Natural killer cell (primary cell): ENCODE measurements at places on chromosomes 2 and 18.

GRCh38 chr18:52289392-52289791, 50.6 kb upstream of the DCC start:
- DNase-seq, result no peak

- peak; percentile 65 for DNase-seq
Observed at GRCh38 chr18:23306822-23307221, 146.3 kb upstream of the RIOK3 start.

GRCh38 chr2:120779781-120780283, 44.2 kb downstream of the GLI2 start:
- no peak for DNase-seq

GRCh38 chr18:23539296-23539695, 36.0 kb downstream of the RMC1 start:
- DNase-seq, result no peak

DNA sequence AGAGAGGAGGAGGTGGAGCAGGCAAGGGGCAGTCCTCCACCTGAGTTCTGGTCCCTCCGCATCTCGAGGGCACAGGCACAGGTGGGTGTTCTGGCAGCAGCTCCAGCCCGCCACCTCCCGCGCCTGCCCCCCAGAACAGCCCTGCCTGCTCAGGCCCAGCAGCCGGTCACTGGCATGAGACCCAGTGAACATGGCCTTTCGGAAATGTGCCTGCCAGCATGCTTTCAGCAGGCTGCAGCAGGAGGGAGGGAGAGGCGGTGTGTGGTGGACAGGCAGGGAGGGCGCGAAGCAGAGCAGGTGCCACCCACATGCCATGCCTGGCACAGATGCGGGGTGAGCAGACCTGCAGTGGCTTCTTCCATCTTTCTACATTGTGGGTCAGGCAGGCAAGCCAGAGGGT, 3.4 kb upstream of the OR6B3 start:
- DNase-seq, result no peak

GRCh38 chr2:73177645-73178255, 24.6 kb upstream of the NOTO start:
- no peak for DNase-seq

DNA sequence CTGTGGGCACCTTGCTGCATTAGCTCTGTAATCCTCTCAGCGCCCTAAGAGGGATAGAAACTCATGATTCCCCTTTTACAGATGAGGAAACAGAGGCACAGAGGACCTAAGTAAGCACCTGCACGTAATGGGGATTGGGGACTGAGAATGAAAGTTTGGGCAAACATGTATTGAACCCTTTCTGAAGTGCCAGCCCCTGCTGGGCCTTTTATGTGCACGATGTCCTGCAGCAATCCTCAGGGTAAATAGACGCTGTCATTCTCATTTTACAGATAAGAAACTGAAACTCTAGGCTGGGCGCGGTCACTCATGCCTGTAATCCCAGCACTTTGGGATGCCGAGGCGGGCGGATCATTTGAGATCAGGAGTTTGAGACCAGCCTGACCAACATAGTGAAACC, 117.4 kb downstream of the STPG4 start:
- DNase-seq, result no peak

GRCh38 chr2:1600191-1601066, 143.9 kb downstream of the PXDN start:
- DNase-seq, result no peak

GRCh38 chr18:3207565-3207964, 12.2 kb downstream of the MYOM1 start:
- DNase-seq, result no peak

DNA sequence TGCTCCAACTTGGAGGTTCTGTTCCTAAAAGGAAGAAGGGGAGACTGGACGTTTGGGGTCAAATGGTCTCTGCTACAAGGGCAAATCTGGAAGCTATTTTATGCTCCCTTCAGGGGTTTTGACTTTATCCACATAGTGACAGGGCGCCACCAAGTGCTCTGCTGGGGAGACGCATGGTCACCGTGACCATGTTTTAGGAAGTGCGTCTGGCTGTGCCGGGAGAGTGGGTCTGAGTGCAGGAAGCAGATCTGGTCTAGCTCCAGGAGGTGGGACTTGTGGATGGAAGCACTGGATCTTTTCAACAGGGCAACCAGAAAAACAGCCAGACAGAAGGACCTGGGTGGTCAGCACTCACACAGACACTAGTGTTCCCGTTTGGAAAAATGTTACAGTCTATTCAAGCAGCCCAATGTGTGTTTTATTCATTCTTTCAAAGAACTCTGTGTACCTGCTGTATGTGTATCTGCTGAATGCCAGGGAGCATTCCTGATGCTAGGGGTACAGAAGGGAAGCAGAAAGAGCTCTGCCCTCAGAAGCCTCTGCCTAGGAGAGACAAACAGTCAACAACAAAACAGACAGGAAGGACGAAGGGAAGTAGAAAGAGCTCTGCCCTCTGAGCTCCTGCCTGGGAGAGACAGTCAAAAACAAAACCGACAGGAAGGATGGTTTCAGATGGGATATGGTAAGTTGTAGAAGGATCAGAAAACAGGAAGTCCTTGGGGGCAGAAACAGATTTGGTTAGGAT, 14.3 kb downstream of the IMPA2 start:
- DNase-seq, result peak; percentile 79

DNA sequence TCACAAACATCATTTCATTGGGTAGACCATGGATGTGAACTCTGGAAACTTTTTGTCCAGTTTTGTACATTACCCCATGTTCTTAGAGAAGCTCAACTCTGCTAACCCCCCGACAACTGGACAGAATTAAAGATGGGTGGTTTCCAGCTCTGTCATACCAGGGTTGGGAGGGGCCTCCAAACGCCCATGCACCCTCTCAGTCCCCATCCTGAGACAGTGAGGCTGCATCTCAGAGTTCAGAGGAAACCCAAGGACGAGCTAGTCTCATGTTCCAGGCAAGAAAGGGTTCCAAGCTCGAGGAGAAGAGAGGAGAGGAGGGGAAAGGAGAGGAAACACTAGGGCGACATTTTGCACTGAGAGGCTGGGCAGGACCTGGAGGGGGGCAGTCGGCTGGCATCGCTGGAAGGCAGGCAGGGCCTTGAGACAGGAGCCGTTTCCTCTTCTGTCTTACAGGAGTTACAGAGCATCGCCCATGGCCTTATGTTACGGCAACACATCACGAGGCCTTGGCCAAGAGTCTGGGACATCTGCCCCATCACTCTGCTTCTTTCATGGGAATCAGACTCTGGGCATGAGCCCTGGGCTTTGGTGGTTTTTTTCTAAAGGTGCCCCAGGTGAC, 16.4 kb downstream of the MAL start:
- DNase-seq, result no peak

GRCh38 chr18:2082676-2083075, 488.6 kb downstream of the METTL4 start:
- DNase-seq, result no peak

- no peak for DNase-seq
Observed at GRCh38 chr2:86044045-86044444, 61.6 kb downstream of the POLR1A start.

DNA sequence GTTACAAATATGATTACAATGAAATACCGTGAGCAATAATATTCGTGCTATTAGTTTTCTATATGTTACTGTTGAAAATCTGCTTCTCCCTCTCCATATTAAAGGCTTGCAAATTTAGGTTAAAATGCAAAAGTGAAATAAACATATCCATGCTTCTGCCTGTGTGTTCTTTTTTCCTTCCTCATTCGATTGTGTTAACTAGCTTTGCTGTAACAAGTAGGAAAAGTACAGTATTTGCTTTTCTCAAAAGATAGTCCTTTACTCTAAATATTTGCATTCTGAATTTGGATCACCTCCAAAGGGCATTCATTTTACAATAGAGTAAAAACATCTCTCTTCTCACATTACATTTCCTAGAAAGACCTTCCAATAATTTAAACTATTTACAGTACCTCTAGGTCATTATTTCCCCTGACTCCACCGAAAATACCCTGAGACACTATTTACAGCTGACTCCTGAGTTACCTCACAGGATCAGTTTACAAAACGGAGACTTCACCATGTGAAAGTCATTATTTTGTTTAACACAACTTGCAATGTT, 835.0 kb upstream of the FANCL start:
- no peak for DNase-seq

- no peak for DNase-seq
Observed at GRCh38 chr2:71713581-71714580, 260.5 kb downstream of the DYSF start.

DNA sequence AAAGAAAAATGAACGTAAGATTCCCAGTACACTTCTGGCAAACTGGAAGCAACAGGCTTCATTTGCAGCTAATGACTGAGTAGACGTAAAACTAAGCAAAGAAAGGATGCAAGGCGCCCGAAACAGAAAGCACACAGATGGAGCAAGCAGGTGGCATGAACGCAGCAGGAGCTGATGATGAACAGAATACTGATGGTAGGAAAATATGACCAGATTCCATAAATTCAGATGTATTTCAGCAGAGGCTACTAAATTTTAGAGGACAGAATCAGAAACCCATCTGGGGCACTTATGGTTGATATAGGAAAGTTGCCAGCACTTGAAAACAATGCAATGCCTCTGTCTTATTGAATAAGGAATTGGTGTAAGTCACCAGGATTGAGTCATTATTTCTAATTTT, 658.7 kb upstream of the LINC00305 start:
- DNase-seq, result no peak

- no peak for DNase-seq
Observed at GRCh38 chr2:143085125-143085784, 44.0 kb upstream of the ARHGAP15 start.

GRCh38 chr2:204346906-204347305, 198.4 kb upstream of the PARD3B start:
- DNase-seq, result no peak

GRCh38 chr18:76985951-76986236, 146.7 kb downstream of the MBP start:
- no peak for DNase-seq

DNA sequence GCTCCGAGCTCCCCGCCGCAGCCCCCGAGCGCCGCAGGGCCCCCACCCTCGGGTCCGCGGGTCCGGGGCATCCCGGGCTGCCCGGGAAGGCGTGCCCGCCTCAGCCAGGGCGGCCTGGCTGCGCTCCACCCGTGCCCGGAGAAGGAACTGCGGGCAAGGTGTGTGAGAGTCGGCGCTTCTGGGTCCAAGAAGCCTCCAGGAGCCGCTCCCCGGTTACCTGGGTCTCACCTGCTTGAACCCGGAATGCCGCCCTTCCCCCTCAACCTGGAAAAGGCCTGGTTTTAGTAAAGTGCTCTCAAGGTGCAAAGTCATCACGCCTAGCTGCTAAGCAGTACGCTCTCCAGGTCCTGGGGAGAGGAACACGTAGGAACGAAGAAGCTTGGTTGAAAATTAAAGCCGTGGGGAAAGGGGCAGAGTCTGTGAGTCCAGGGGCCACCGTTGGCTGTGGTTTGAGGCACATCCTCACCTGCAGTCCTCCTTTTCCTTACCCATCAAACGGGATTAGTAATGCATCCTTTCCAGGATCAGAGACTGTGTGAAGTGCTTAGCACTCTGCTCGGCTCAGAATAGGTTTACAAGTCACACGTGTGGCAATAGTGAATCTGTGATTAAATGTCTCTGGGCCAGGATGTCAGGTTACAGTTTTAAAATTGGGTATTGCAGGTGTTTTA, 1.2 kb downstream of the ASAP2 start:
- no peak for DNase-seq

DNA sequence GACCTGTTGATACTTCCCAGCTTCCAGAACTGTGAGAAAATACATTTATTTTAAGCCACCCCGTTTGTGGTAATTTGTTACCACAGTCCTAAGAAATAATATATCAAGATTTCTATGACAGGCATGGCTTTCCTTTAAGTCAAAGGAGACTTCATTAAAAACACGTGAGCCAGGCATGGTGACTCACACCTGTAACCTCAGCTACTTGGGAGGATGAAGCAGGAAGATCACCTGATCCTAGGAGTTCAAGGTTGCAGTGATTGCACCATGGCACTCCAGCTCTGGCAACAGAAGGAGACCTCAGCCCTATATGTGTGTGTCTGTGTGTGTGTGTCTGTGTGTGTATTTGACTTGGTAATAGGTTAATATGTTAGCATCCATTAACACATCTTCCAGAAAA, 69.8 kb upstream of the SCN7A start:
- DNase-seq, result no peak

DNA sequence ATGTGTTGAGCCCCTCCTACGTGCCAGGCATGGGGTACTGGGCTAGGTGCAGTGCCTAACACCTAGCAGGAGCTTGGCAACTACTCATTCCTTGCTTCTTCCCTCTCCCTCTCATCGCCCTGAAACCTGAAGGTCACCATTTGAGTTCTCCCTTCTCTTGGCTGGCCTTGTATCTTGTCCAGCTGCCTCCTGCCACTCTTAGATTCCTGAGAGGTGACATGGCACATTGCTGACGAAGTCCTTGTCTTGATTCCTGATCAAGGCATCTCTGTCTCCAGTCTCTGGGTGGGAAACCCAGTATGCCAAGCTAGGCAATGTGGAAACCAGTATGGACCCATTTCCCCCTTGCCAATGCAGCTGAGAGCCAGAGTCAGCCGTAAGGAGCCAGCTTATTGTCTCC, 9.0 kb upstream of the EFR3B start:
- no peak for DNase-seq

- no peak for DNase-seq
Observed at GRCh38 chr18:78304192-78305164, 675.1 kb upstream of the SALL3 start.

- no peak for DNase-seq
Observed at GRCh38 chr2:138016351-138017087, 52.2 kb downstream of the HNMT start.

DNA sequence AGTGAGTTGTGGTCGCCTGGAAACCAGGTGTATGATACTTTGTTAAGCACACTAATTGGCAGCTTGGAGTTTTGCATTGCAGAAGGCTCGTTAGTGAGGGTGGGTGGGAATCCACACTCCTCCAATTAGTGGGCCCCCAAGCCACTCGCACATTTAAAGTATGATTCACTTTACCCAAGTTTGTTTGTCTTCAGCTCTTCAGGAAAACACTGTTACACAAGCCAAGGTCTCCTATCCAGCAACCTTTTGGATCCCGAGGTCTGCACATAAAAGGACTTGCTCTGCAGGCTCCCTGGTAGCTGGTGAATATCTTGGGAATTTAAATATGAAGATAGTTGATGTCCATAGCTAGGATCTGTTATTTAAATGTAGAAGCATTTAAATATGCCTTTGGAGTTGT, 66.1 kb downstream of the NPAS2 start:
- DNase-seq, result no peak

- DNase-seq, result no peak
Observed at GRCh38 chr18:61606759-61607158, 273.5 kb downstream of the CDH20 start.

DNA sequence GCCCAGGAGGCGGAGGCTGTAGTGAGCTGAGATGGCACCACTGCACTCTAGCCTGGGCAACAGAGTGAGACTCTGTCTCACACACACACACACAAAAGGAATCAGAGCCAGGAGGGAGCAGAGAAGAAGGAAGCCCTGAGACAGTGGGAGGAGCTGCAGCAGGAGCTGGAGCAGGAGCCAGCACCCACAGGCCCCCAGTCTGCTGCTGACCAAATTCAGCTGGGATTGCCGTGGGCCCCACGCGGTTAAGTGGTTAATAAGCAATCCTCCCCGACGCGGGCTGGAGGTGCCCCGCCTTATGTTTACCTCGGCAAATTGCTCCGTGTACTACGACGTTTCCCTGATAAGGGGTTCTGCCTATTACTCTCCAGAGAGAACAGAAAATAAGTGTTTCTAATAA, 265.3 kb downstream of the TWIST2 start:
- DNase-seq, result no peak
